Stimulated activated CD8-positive, alpha-beta memory T cell treated with anti-CD3 and anti-CD28 coated beads, Interleukin-4, amount 100 ng/mL, for 24 hours (primary cell): ENCODE measurements at places on chromosomes 13 and 19.
A peak's percentile ranks its signal among the peaks of the same experiment; 100 is the strongest.

- no peak for DNase-seq
These were observed 3.3 kb upstream of the PHLDB3 start for GRCh38 chr19:43507880-43508279.

- DNase-seq: no peak
These were observed 711 bp downstream of the CAMSAP3 start for GRCh38 chr19:7596211-7596937.

DNA sequence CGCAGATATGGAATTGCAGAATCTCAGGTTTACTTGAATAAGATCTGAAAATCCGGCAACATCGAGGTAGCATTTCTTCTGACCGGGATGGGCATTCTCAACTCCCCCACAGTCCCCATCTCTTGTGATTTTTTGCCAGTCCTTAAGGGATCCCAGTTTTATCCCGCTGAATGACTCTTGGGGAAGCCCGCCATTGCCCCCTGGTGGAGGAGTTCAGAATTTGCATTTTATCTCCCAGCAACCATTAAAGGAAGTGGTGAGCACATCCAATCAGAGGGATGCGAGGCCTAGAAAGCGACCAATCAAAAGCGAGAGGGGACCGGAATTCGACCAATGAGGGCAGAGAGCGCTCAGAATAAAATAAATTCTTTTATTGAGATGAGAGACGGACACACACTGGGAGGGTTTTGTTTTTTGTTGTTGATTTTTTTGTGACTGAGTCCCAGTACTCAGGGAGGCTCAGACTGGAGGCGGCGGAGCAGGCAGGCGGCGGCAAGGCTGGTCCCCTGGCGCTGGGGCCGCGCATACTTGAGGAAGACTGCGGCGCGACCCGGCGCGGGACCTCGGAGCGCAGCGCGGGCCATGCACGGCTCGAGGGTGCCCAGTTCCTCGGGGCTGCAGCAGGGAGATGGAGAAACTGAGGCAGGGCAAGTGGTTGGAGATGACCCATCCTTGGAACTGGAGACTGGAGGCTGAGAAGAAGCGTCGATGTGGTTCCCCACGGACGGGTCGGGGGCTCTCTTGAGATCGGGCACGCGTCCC lies 3.9 kb upstream of the TTC9B start:
- DNase-seq: peak; percentile 57

- no peak for DNase-seq
These were observed 743.8 kb upstream of the SLC10A2 start for GRCh38 chr13:103810026-103810425.

GRCh38 chr19:1990230-1991017 lies 25.1 kb downstream of the BTBD2 start:
- DNase-seq: no peak

DNA sequence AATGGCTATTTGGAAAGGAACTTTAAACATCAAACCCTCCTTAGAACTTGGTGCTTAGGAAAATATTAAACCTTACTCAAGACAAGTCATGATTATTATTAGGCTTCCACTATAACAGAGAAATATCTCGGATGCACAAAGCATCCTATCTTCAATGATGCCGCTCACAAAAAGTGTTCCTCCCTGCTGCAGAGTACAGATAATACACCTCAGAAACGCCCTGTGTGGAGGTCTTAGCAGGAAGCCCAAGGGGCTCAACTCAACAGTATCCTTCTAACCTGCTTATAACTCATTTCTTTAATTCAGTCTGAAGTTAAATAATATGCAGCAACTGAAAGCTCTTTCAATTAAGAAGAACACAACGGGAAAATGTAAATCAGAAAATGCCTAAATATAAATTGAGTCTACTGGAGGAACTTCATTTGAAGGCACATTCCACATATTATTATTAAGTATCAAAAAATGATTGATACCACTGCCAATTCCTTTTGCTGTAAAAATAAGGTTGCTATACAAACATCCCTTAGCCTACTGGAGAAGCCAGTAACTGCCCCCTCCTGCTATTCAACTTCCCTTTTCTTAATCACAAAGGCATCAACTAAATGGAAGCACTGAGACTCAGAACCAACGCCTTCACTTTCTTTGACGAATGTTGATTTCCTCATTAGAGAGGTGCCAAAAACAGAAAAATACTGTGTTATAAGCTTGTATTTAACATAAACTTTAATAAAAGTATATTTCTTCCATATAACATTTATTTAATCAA lies 12.0 kb downstream of the ELF1 start:
- DNase-seq: no peak

DNA sequence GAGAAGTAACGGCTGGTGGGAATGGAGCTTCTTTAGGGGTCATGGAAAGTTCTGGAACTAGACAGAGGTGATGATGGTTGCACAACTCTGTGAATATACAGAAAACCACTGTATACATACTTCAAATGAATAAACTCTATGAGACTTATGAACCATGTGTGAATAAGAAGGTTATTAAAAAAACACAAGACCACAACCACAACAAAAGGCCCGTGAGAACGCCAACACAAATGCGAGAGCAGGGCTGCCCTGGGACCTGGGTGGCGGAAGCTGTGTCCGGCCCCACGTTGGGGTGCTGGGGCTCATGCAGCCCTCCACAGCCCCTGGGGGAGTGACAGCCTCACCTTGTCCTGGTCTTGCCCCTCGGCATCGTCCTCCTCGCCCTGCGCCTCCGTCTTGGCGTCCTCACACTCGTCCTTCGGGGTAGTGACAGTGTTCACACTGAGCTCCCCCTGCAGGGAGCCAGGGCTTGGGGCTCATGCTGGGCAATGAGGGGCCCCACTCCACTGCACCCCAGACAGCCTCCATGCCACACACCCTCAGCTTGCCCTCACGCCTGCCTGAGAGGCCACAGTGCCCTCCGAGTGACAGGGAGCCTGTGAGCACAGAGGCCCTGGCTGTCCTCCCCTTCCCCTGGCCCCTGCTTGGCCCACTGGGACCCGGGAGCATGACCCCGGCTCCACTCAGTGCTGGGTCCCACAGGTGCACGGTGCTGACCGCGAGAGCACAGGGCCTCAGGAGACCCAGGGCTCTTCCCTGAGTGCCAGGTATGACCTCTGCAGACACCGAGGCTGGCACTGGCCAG lies 16.0 kb downstream of the IZUMO4 start:
- no peak for DNase-seq

DNA sequence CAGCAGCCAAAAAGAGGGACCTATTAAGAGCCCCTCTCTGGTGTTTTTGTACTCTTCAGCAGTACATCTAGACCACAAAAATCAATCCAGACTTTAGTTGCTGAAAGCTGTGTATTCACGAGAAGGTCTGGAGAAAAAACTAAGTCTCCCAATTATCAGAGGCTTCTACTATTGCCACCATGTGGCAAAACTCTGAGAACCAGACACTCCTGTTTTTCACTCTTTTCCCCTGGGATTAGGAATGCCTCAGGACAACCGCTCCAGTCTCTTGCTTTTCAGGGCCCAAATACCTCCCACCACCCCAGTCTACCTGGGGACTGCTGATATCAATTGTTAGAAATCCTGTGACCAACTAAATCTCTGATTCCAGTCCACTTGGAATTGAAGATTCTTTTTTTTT lies 30.1 kb upstream of the OBI1 start:
- no peak for DNase-seq
